ENCODE measurements at places on chromosomes 1 and 21.

DNA sequence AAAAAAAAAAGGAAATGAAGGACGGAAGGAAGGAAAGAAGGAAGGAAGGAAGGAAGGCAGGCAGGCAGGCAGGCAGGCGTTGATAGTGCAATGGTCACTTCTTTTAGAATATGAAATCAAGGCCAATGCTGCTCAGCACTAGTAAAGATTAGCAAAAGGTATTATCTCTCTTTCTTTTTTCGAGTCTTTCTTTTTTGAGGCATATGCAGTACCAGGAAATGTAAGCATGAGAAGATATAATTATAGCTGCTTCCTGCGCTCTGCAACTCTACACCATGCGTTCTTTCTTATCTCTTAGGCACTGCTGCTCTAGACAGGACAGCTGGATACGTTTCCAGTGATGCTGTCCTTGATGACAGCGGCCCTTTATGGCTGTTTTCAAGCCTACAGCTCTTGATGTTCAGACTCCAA, 1512.5 kb upstream of the B3GALT2 start:
- DNase-seq, result no peak

GRCh38 chr1:173301507-173301906, 94.4 kb upstream of the TNFSF4 start:
- DNase-seq, result no peak

DNA sequence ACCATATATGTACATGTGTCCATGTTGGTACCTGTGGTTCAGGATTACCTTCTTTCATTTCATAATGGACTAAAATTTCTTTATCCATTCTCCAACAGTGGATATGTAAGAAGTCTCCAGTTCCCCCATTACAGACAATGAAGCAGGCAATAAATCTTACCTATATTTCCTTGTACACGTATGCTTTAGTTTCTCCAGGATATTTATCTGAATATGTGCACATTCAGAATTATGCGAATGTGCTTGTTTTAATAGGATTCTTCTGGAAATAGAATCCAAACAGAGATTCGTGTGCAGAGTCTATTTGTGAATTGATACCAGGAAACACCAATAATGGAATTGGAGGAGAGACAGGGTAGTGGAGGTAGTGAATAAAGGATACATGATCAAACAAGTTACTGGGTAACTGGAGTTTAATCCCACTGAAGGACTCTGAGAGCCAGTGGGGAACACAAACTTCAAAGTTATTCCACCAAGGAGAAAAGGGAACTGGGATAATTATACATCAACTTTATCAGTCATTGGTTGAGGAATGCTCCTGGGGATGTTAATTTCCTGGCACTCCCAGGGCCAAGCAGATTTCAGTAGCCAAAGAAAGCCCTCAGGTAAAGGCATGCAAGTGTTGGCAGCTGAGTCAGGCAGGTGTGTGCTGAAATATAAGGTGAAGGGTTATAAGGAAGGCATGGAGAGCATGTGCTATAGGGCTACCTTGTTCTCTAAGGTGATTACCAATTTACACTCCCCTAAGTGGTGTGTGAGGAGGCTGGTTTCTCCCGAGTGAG, 374.9 kb upstream of the PBX1 start:
- no peak for DNase-seq

DNA sequence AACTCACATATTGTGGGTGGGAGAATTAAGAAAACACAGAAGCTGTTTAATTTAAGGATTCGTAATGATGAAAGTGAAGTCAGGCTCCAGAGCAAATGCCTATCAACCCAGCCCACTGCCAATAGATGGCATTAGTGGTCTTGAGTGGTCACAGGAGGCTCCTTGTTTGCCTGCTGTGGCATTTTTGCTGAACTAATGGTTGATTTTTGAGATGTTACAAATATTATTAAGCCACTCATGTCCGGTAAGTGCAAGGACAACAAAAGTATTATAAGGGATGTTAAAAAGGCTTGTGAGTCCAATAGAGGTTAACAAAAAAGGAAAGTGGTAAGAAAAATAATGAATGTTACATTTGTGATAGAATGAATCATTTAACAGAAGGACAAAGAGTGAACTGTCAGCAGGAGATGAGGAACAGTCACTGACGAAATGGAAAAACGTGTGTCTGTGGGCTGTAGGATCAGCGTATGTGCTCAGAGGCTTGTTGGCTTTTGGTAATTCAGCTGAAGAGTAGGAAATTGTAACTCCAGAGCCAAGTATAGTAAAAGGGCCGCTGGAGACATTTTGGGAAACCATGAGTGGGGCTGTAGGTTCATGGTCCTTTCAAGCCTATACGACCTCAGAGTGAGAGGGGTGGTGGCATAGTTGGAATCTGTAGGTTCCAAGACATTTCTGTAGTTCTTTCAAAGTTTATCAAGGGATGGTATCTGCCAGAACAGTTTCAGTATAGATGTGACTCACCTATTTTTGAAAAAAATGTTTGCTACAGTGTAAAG, 11.2 kb downstream of the SFT2D2 start:
- no peak for DNase-seq

DNA sequence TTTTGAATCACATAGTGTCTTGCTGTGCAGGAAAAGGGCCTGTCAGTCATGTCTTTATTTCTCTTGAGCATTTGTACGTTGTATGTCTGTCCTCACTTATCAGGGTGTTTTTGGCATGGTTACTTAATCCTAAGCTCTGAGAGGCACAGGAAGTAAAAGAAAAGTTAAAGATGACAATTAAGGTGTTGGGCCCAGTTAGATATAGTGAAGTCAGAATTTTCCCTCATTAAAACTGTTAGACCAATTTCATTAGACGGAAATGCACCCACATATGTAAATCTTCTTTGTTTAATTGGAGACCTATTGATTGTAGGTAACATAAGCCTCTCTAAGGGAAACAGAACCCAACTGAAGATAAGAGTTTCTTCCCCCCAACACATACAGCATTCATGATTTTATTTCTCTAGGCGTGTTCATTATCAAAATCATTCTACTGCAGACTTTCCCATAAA, 21.9 kb downstream of the NFIA start:
- no peak for DNase-seq

DNA sequence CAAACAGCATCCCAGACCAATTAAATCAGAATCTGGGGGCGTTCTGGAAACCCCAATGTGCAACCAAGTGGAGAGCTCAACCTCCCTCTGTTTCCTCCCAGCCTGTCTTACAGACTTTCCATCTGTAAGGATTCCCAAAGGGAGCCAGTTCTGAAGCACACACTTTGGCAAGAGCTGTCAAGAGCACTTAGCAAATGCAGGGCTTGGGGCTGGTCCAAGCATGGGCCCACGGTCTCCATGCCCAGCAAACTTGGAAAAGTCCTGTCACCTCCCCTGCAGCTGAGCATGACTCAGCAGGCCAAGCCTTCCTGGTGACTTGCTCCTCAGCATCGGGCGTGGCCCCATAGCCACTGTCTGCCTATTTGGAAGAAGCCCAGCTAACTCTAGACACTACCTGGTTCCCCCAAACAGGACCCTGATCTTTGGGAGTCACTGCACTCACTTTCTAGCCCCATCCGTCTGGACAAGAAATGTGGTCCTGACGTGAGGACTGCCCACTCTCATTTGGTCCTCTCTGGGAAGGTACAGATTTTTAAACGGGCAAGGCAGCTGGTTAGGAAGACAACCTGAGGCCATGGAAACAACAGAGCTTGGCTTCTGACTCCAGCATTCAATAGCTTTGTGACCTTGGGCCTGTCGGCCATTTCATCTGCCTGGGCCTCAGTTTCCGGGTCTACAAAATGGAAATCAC, 16.9 kb downstream of the SLC2A1 start:
- no peak for DNase-seq

- no peak for DNase-seq
These were observed 597.3 kb upstream of the ADGRL4 start for GRCh38 chr1:79603843-79604242.

GRCh38 chr1:60068393-60069045, 5.1 kb downstream of the C1orf87 start:
- DNase-seq, result no peak

DNA sequence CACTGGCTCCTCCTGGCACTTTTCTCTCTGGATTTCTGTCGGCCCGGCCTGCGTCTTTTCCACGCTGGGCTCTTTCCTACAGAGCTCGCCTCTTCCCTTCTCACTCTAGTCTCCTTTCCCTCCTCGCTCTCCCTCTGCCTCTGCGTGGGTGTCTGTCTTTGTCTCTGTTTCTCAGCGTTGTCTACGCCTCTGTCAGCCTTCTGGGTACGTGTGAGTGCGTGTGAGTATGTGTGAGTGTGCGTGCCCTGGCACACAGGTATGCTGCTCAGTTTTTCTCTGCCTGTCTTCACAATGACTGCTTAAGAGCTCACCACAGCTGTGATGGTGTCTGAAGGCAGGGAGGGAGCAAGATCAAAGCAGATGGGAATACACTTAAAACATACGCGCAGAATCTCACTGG, 77.7 kb downstream of the KIRREL1 start:
- DNase-seq, result no peak

- no peak for DNase-seq
These were observed 25.1 kb upstream of the NUF2 start for GRCh38 chr1:163296504-163297263.

DNA sequence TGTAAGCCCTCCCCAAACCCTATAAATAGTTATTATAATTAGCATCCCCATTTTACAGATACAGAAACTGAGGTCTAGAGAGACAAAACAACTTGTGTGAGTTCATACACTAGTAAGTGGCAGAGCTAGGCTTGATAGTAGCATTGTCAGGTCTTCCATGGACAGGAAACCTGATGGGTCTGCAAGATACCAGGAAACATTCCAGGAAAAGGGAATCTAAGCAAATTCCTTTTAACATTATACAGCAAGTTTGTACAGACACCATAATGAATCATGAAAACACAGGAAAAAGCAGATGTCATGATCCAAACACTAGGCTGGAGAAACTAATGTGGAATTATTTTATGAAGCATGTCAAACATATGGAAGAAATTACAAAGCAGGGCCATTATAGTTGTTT, 89.1 kb upstream of the KCNK2 start:
- no peak for DNase-seq

- no peak for DNase-seq
These were observed 22.9 kb downstream of the DYRK1A start for GRCh38 chr21:37389456-37389855.

DNA sequence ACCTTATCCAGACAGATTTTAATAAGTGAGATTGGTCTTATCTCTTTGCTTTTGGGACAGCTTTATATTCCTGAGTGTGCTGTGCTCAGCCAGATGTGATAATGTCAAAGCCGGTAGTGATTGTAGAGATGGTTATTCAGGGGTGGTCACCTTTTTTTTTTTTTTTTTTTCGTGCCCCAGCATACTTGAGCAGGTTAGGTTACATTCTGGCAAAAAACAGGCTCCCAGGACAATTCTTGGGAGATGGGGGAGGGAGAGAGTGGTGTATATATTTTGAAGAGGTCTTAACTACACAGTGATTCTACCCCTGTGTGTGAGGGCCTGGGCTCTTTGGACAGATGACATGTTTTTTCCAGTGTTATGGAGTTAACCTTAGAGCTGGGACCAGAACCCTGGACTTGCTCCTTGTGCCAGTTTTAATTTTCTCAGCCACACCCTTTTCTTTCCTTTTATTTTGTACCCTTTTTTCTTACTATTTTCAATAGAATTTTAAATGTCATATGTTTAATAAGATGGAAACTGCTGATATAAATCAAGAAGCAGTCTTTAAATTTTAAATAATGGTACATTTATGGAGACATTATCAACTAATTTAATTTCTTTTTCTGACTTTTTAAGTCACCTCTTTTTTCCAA, 88.4 kb downstream of the DYRK1A start:
- no peak for DNase-seq

GRCh38 chr1:27507960-27508665, 18.1 kb upstream of the WASF2 start:
- DNase-seq, result no peak

GRCh38 chr1:32303997-32304622, 12.2 kb downstream of the HDAC1 start:
- DNase-seq, result no peak

DNA sequence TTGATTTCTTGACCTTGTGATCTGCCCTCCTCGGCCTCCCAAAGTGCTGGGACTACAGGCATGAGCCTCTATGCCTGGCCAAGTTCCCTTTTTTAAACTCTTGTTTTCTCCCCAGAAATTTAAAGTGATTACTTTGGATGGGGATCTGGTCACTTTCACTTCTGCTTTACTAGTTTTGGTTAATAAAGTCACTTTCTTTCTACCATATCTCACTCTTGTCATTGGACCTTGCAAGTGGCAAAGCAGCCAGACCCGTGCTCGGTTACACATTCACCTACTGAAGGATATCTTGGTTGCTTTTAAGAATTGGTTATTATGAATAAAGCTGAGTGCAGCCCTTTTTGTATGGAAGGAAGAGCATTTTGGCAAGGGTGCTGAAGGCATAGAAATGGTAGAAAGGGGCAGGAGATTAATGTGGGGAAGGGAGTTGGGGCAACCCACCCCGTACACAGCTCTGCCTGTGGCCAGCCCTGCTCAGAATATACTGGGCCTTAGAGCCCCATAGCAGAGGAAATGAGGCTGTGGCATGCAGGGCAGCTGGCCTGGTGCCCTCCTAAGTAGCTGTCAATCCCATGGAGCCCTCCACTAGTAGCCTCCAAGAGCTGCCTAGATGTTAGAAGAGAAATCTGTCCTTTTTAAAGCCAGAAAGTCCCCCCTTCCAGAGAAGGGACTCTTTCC, 40.7 kb downstream of the CD2 start:
- DNase-seq, result peak; percentile 31

GRCh38 chr1:151047925-151048644, 534 bp downstream of the C1orf56 start:
- DNase-seq, result no peak

GRCh38 chr1:35452106-35452774, 105.0 kb downstream of the KIAA0319L start:
- DNase-seq, result no peak

DNA sequence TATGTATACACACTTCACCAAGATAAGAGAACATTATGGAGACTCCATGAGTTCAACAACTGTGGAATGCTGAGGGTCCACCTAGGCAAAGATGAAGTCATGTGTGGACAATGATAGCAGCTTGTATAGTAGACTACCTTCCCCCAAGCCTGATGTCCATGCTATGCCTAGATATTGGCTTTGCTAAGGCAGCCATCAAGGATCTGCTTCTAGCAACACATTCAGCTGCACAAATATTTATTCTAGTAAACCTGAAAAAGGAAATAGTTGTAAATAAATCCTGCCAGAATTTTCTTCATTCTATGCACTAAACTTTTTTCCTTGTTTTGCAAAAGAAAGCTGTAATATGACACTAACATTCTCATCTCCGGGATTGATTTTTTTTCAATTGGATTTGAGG, 7.0 kb upstream of the LPAR3 start:
- no peak for DNase-seq

- DNase-seq, result no peak
These were observed 48.2 kb downstream of the SYT6 start for GRCh38 chr1:114105421-114105979.

GRCh38 chr1:218718977-218719376, 373.8 kb downstream of the TGFB2 start:
- DNase-seq, result no peak

GRCh38 chr21:40152476-40152875, 285.2 kb downstream of the PCP4 start:
- DNase-seq, result no peak

- no peak for DNase-seq
These were observed 97.2 kb upstream of the ARTN start for GRCh38 chr1:43836267-43836951.

- no peak for DNase-seq
These were observed 47.7 kb downstream of the SLC2A1 start for GRCh38 chr1:42910985-42911384.

GRCh38 chr1:225845571-225846259, 35.8 kb downstream of the EPHX1 start:
- DNase-seq, result no peak
